LNCaP clone FGC (cell line): ENCODE measurements at places on chromosomes 5 and 9.

- no peak for DNase-seq
Observed at GRCh38 chr5:39758426-39758825, 333.6 kb upstream of the DAB2 start.

DNA sequence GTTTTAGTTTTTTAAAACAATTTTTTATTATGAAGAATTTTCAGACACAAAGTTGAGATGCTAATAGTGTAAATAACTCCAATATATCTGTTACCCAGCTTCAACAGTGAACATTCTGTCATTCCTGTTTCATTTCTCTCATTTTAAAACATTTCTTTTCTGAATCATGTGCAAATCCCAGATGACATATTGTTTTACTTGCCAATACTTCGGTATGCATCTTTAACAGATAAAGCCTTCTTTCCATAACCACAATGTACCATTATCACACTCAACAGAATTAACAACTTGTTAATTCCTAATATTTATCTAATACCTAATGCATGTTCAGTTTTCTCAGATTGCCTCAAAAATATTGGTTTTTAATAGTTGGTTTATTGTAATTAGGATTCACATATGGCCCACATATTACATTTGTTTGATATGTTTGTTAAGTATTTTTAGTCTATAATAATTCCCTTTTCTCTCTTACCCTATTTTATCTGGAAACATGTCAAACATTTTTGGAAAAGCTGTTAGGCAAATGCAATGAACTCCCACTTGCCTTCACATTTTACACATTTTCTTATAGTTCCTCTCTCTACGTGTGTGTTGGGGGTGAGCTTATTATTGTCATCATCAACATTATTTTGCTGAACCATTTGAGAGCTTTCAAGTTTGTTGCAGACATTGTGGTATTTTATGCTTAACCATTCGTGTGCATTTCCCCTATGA, 58.7 kb upstream of the ANKRD55 start:
- DNase-seq, result no peak

DNA sequence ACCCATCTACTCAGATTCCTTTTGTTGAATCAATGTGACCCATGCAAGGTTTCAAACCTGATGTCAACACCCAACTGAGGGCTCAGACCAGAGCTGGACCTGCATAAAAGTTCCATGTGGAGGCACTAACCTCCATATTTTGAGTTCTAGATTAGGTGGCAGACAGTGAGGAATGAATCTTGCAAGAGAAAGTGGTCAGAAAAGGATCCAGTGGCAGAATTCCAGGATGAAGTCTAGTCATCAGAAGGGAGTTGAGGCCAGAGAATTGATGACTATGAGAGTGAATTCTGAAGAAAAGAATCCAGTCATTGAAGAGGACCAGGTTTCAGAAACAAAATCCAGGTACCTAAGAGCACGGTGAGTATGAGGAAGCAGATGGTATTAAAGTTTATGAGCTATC, 205.1 kb upstream of the RGMB start:
- no peak for DNase-seq

GRCh38 chr9:135887585-135888050, 19.7 kb downstream of the CAMSAP1 start:
- no peak for DNase-seq

DNA sequence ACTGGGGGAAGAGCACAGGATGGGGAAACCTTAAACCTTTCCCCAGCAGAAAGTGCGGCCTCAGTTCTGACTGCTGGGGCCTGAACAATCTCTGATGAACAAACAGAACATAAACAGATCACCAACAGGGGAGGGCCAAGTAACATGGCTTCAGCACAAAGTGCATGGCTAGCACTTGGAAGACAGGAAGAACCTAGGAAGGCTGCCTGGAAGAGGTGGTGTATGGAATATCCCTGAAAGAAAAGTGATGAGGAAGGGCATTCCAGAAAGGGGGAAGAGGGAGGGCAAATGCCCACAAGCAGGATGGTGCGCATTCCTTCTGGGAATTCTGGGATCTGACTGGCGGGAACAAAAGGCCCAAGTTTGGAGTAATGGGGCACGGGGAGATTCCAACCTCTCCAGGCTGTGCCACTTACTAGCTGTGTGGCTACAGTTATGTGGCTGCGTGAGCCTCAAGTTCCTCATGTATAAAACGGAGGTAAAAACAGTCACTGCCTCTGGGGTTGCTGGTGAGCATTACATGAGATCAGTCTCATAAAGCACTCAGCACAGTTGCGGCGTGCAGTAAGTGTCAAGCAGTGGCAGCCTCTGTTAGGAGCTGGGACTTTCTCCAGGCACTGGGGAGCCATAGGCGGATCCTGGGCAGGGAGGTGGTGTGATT, 1.6 kb downstream of the PDGFRB start:
- no peak for DNase-seq

DNA sequence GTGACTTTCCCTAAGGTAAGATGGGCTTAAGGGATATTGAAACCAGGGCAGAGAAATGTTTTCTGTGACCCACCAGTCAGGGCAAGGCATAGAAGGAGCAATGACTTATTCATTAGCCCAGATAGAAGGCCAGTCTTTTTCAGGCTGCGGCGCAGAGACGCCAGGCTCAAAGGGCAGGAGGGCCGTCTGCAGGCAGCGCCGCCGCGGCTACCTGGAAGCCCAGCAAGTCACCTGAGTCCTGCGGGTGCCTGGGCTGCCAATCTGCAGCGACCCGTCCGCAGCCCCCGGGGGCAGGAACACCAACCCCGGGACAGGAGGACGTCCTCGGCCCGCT, 322 bp upstream of the SH3GL2 start:
- no peak for DNase-seq

DNA sequence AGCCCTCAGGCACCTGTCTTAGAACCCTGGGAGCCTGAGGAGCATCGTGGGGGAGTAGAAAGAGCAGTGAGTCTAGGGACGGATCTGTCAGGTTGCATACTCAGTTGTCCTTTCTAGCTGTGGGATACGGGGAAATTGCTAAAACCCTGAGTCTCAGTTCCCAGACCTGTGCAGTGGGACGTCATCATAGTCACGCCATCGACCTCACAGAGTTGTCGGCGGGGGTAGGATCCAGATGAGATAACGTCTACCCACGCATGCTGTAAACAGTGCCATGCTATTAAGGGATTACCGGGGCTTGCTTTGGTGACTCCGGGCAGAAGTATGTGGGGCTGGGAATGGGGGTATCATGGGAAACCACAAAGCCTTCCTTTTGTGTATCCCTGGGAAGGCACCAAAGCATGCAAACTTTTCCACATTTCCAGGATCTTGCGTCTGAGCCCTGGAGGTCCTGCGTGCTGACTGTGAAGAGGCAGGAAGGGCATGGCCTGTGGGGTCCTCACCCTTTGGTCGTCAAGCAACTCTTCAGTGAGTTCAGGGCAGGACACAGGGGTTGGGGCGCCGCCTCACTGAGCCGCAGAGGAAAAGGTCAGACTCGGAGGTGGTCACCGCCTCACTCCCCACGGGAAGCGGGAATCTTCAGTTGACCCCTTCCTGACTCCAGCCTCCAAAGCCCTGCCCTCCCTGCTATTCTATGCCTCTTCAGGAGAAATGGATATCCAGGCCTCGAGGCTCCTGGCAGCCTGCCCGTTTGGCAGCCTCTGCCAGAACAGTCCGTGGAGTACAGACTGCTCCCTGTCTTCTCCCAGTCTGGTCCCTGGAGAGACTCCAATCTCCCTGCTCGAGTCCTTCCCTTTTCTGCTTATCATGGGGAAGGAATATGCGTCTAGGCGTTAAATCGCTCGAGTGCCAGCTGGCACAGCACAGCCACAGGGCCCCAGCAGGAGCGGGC, 186.8 kb upstream of the KLF9 start:
- peak; percentile 96 for DNase-seq

- DNase-seq, result no peak
Observed at GRCh38 chr9:86753836-86754235, 193.5 kb downstream of the GAS1 start.

GRCh38 chr5:172648755-172649154, 7.7 kb downstream of the NEURL1B start:
- no peak for DNase-seq

DNA sequence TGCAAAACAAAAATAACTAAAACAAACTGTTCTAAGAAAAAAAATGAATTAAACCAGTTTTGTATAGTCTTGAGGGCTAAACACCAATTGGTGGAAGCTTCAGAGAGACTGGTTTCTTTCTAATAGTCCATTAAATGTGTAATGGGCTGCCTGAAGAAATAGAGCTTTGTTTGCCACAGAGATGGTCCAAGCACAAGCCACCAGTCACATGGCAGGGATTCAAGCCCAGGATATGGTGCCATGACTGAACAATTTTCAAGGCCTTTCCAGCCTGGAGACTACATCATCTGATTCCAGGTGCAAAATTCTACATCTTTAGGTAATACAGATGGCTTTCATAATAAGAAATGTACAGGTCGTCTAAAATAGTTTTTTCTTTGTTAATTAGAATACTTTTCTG, 355.3 kb downstream of the NR2F1-AS1 start:
- no peak for DNase-seq

GRCh38 chr5:53170746-53171349, 61.3 kb upstream of the MOCS2 start:
- DNase-seq, result no peak

DNA sequence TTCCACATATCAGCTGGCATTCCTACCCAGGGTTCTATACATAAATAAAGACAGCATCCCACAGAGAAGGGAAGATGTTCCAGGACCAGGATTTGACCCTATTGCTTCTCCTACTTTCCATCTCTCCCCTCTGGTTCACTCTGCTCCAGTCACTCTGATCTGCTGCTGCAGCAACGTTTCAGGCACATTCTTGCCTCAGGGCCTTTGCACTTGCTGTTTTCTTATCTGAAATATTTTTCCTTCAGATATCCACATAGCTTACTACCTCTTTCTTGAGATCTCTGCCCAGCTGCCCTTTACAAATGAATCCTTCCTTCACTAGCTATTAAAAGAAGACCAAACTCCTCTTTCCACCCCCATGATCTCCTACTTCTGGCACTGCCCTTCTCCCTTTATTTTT, 204.5 kb downstream of the SPOCK1 start:
- DNase-seq, result no peak

GRCh38 chr9:93266521-93267001, 82.6 kb downstream of the WNK2 start:
- DNase-seq, result no peak

GRCh38 chr9:86892576-86892975, 54.7 kb downstream of the GAS1 start:
- DNase-seq, result no peak

DNA sequence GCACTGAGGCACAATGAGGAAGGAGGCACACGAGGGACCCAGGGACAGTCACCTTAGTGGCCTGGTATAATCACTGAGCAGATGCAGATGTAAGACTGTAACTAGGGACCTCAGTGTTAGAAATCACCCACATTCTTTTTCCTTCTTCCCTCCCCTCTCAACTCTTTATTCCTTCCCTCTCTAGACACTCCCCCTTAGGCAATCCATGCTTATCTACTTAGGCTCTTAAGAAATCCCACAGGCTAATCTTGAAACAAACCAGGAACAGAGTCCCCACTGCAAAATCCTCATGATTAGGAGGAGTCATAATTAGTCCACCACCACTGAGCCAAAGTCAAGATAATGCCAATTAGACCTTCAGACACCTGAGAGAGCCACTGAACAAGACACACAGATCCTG, 84.7 kb downstream of the ELAVL2 start:
- no peak for DNase-seq

DNA sequence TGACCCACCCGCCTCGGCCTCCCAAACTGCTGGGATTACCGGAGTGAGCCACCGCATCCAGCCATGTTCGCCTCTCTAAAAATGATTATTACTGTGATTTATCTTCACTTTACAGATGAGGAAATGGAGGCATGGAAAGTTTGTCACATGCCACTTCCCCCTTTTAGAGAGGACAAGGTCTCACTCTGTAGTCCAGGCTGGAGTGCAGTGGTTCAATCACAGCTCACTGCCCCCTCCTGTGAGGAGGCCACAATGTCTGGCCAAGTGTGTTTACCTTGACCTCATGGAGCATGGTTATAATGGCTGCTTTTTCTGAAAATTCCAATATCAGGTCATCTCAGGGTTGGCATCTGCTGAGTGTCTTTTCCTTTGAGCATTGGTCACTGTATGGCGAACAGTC, 6.7 kb downstream of the PRRT1B start:
- DNase-seq, result no peak

DNA sequence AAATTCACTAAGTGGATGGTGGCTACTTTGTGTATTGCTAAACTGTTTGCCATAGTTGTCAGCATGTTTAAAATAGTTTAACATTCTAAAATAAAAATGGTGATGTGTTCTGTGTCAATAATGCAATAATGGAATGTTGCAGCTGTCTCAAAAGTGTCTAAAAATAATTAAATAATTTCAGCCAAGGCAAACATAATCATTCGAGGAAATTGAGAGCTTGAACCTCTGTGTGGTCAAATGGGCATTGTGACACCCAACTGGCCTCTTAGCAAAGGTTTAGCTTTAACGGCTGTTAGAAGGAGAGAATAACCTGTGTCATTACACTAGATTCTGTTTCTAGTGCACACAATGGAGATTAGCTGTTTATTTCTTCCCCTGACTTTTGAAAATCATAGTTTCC, 278.5 kb downstream of the TMEM167A start:
- DNase-seq, result no peak

DNA sequence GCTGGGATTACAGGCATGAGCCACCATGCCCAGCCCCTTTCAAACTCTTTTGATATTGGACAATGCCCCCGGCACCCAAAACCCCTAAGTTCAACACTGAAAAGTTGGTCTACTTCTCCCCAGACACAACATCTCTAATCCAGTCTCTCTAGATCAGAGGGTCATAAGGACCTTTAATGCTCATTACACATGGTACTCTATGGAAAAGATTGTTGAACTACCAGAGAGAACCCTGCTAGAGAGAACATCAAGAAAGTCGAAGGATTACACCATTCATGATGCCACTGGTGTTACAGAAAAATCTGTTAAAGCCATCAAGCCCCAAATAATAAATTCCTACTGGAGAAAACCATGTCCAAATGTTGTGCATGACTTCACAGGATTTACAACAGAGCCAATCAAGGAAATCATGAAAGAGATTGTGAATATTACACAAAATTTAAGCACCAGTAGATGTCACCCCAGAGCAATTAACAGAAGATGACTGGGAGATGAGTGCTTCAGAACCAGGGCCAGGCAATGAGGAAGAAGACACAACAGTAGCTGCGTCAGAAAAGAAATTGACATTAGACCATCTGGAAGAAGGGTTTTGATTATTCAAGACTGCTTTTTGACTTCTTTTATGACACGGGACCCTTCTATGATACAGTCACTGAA, 28.3 kb upstream of the NIPAL4 start:
- DNase-seq, result no peak
